ENCODE measurements at places on chromosomes 1 and 21.

DNA sequence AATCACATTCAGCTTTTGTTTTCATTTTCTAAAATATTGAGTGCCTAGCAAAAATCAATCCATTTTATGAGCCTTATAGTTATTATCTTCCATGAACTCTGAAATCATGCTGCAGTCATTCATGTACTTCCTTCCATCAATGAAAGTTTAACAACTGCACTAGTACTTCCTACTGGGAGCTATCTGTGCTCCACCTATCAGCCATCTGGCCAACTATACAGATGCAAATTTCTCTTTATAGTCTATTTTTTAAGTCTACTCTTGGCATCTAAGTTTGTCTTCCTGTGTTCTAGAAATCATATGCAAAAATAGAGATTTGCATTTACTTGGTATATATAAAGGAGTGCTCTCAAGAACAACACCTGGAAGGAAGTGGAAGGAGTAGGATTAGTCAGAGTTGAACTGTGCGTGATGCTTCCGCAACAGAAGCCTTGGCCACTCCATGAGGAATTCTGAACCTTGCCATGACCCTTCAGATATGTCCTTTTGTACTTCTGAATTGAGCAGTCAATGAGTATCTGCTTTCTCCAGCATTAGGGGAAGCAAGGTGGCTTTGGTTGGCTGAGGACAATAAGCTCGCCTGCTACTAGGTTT, 403.2 kb upstream of the ADAMTS5 start:
- no peak for DNase-seq

- DNase-seq: no peak
Observed at GRCh38 chr1:167629681-167630567, at the start of gene RCSD1. Gene RCSD1, plus strand, starts transcription at chr1:167630232. Its CDS starts 192 bp downstream, at chr1:167630424.

GRCh38 chr21:27570306-27570868, 603.5 kb upstream of the ADAMTS5 start:
- no peak for DNase-seq

GRCh38 chr1:32014199-32014947, 705 bp downstream of the KHDRBS1 start:
- DNase-seq: peak; percentile 49

DNA sequence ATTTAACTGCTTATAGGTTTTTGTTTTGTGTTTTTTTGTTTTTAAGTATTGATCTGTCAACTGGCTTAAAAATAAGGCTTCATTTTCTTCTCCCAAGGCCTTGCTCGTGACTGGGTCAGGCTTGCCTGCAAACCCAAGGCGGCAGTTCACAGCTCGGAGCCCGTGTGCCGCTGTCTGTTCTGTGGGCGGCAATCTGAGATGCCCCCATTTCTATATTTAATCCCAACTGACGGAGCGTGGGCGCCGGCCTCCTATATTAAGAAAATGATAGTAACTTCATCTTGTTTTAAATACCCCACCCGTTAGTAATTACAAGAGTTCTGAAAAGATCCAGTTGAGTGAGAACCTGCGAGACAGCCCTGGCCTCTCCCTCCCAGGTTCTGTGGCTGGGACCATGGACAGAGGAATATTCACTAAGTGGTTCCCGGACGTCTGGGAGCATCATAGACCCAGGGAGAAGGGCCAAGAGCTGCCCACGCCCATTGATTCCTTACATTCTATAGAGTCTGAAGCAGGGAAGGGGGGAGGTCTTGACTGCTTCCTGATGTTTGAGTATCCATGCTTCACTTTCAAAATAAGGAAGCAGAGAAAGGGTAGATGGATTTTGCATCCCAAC, 42.6 kb upstream of the GPR153 start:
- DNase-seq: peak; percentile 47

DNA sequence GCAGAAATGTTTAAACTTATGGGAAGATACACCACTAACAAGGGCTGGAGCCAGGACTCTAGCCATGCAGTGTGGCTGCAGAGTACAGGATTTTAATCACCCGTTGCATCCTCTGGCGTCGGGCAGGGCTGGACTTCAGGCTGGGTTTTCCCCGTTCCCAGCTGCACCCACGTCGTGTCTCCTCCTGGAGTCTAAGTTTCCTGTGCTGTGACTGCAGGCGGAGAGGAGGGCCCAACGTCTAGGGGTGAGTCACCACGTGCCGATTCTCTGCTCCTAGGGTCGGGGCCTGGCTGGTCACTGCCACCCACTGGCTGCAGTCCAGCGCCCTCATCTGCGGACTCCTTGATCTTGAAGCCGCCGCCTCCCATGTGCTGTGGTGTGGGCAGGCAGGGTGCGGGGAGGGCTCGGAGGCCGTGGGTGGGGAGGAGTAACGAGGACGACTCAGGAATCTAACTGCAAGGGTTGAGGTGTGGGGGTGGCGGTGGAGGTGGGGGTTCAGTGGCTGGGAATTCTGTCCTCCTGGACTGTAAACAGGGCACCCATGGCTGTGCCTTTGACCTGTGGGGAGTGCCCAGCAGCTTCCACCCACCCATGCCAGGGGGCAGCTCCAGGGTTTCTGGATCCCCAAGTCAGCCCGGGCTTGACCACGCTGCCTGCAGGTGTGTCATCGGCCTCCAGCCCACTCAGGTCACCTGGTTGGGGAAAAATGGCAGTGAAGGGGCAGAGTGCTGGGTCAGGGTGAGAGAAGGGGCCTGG, 77.8 kb downstream of the ALPL start:
- no peak for DNase-seq

- DNase-seq: no peak
Observed at GRCh38 chr1:225847610-225848009, 34.6 kb downstream of the TMEM63A start.

DNA sequence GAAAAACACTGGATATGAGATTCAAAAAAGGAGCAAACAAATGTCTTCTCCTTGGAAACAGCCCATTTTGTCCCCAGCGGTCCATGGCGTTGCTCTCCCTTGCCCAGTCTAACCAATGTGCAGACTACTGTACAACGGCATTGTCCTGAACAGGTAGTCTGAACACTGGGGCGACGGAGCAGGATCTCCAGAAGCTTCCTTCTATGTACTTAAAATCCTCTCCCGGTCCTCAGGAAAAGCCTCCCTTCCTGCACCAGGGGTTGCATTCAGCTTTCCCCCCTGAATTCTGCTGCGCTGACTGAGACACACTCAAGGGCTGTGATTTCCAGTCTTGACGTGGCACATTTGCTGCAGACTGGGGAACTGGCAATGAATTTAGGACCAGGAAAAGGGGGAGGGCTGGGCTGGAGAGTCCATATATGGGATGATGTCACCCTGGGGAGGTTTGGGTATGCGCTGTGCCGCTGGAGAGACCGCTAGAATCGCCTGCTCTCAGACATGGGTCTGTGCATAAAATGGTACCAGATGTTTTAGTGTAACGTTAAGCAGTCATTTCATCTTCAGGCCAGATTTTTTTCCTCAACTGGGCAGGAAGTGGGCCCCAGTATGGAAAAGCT, 275.9 kb upstream of the C1orf105 start:
- DNase-seq: no peak

DNA sequence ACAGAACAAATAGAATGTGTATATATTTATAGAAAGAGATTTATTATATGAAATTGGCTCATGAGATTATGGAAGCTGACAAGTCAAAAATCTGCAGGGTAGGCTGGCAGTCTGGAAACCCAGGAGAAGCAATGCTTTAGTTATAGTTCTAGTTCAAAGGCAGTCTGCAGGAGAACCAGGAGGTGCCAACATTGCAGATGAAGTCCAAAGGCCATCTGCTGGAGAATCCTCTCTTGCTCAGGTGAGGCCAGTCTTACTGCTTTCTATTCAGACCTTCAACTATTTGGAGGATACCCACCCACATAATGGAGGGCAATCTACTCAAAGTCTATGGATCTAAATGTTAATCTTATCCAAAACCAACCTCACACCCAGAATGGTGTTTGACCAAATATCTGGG, 75.9 kb upstream of the MRPS6 start:
- no peak for DNase-seq

GRCh38 chr1:164842870-164843269, 283.9 kb downstream of the PBX1 start:
- DNase-seq: no peak

GRCh38 chr1:152886758-152887409, 8.8 kb downstream of the SMCP start:
- DNase-seq: no peak

GRCh38 chr1:217139513-217139912, 416.3 kb upstream of the ESRRG start:
- peak; percentile 44 for DNase-seq

- no peak for DNase-seq
Observed at GRCh38 chr1:66729119-66729518, 23.1 kb upstream of the DYNLT5 start.

DNA sequence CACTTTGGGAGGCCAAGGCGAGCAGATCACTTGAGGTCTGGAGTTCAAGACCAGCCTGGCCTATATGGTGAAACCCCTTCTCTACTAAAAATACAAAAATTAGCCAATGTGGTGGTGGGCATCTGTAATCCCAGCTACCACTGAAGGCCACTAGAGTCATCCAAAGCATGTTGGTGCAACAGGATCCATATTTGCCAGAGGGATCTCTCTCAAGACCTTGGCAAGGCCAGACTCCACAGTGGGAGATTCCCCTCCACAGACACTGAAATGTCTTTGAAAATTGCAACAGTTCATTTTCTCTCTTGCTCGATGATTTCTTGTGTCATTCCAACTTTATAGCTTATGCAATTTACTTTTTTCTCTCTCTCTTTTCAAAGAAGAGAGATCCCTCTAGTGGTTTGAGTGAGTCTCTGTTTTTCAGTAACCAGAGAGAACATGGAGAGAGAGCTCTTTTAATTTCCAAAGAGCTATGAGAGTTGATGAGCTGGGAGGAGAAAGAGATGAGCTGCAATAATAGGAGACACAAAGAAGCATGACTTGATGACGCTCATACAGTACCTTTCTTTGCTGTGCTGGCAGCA, 176.8 kb upstream of the USP25 start:
- DNase-seq: no peak

DNA sequence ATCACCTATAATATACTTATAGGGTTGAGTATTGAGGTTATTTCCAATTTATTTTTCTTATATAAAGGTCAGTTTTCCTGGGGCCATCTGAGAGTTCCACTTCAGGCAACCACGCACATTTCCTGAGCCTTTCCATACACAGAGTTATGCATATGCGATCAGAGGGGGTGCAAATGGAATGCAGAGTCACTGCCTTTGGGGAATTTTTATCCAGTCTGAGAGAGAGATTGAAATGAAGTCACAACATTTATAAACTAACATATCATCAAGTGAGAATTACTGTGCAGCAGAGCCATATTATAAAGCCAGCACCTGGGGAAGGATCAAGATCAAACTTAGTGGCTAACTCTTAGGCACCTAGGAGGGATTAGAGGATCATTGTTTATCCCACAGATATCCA, 299.9 kb upstream of the PLXNA2 start:
- no peak for DNase-seq

Measured in head of caudate nucleus (tissue), 42 donors.